ENCODE measurements at places on chromosomes 5 and 9.

DNA sequence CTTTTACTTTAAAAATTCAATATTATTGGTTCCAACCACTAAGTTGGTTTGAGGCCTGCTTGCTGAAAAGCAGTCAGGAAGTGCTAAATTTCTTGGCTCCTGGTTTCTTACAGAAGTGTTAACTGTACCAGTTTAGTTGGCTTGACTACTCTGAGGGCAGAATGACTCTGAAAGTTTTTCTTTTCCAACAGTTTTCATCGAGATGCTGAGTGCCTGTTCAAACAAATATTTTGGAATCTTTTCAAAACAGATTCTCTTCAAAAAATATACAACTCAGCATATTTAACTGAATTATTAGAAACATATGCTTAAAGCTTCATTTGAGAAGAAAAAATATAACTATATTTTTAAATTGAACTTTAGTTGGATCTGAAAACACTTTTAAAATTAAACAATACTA, 37.0 kb downstream of the SLC38A9 start:
- DNase-seq = no peak

DNA sequence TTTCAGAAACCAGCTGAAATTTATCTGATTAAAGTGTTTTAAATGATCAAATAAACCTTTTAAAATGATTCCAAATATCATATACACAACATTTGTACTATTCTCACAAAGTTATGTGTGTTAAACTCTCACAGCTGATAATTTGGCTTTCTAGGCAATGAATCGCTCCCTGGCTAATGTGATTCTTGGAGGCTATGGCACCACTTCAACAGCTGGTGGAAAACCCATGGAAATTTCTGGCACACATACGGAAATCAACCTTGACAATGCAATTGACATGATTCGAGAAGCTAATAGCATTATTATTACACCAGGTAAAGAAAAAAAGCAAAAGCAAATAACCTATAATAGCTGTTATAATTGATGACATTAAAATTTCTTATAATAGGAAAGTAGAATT, 72.4 kb downstream of the NNT start:
- no peak for DNase-seq

DNA sequence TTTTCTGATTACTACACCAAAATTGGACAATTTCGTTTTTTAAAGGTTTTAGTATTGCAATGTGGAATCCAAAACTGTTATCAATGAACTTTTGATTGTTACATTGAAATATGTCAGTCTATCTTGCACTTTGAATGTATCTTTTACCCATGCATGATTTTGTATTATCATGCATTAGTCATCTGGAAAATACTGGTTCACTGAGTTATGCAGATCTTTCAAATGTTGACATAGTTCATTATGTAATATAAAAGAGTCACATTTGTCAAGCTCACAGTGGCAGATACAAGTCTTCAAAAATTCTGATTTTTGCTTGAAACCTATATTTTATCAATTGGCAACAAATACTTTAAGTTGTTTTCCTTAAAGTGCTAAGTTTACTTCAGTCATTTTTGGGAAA, 85.2 kb downstream of the NR3C1 start:
- no peak for DNase-seq

- DNase-seq = no peak
Observed at GRCh38 chr9:108687006-108687987, 168.5 kb downstream of the ACTL7B start.

GRCh38 chr9:134560654-134561053, 80.9 kb upstream of the COL5A1 start:
- DNase-seq = no peak

DNA sequence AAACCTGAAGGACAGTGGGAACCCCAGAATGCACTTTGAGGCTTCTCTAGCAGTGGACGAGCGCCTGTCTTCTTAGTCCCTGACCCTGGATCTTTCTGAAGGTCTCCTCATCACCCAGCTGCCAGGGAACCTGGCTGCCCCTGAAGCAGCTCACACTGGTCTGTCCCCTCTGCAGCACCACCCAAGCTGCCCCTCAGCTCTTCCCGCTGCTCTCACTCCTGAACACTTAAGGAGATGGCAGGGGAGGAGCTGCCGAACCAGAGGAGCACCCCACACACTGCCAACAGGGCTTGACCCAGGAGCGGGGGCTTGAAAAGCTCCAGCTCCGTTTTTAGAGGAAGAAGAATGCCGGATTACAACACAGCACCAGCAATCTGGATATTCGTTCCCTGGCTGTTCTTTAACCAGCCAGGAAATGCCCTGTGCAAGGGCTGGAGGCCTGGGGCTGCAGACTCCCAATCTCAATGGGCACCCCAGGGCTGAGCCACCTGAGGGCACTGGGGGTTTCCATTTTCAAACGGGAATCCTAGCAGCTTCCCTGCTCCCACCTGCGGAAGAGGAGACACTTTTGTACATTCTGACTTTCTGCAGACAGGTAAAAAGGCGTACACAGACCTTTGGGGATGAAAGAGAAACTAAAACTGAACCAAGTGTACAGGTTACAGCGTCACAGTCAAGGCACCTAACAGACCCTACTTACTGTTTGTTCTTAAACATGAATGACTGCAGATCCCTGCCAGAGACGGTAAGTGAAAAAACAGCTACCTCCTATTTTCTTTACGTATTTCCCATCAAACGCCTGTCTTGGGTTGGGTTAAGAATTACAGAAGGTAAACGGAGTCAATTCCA, 36.3 kb downstream of the GOLM1 start:
- no peak for DNase-seq

GRCh38 chr5:74477761-74478160, 162.8 kb downstream of the ENC1 start:
- DNase-seq = no peak

GRCh38 chr9:112618385-112619009, 99.4 kb downstream of the INIP start:
- no peak for DNase-seq

DNA sequence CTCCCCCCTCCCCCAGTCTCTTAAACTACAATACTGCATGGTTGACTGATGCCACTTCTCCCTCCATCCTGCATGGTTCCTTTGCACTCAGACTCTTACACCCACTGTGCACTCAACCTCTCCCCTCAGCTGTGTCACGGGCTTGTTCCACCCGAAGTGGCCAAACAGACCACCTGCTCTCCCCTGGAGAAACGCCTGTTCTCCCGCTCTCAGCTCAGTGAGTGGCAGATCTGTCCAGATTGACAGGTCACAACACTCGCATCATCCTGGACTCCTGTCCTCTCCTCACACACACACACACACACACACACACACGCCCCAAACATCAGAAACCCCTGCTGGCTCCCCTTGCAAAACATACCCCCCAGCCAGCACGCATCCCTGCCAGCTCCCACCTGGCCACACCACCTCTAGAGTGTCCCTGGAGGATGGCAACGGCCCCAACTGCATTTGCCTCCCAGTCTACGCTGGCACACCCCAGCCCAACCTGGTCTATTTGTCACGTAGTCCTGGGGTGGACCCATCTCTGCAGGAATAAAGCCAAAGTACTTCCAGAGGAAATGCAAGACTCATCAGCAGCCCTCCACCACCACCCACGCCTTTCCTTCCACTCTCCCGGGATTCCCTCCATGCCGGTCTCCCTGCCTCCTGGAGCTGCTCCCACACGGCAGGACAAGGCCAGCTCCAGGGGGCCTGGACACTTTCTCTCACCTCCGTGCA, 2.9 kb downstream of the OR2V1 start:
- no peak for DNase-seq

- no peak for DNase-seq
Observed at GRCh38 chr5:93677359-93677891, 64.0 kb downstream of the POU5F2 start.

- DNase-seq = no peak
Observed at GRCh38 chr9:126312584-126313551, 13.8 kb upstream of the MVB12B start.

DNA sequence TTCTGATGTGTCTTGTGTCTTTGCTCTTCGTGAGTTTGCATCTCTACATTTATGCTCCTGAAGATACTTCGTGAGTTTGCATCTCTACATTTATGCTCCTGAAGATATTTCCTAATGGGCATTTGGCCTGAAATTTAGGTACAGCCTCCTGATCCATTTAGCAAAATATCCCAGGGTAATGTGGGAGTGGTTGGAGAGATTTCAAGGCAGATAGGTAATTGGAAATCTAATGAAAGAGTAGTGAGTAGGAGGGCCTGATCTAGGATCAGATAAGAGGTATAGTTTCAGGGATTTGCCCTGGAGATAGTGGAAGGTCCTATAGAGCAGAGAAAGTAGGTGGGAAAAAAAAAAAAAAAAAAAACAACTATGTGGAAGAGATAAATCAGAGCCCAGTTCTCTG, 14.6 kb upstream of the SNX2 start:
- DNase-seq = no peak

Measured in T-helper 2 cell treated with Interferon-gamma antibody and Interleukin-4, amounts not matched to agents 5 μg/mL and 100 μg/mL, for 36 hours (primary cell).